Caco-2 (cell line): ENCODE measurements at places on chromosomes 13 and 19. TPM values are rescaled to one million over a fixed set of nuclear protein-coding genes. Genes with fewer than 3 reads are reported as not detected.
A peak's percentile ranks its signal among the peaks of the same experiment; 100 is the strongest.

Gene ZNF358
- total RNA-seq, result 29.4 TPM in 2 replicates

Gene SYT3
- total RNA-seq, result 0.41 and 0.70 TPM in 2 replicates

- no peak for DNase-seq
Measured at GRCh38 chr13:46749951-46750350, 47.0 kb downstream of the ESD start.

DNA sequence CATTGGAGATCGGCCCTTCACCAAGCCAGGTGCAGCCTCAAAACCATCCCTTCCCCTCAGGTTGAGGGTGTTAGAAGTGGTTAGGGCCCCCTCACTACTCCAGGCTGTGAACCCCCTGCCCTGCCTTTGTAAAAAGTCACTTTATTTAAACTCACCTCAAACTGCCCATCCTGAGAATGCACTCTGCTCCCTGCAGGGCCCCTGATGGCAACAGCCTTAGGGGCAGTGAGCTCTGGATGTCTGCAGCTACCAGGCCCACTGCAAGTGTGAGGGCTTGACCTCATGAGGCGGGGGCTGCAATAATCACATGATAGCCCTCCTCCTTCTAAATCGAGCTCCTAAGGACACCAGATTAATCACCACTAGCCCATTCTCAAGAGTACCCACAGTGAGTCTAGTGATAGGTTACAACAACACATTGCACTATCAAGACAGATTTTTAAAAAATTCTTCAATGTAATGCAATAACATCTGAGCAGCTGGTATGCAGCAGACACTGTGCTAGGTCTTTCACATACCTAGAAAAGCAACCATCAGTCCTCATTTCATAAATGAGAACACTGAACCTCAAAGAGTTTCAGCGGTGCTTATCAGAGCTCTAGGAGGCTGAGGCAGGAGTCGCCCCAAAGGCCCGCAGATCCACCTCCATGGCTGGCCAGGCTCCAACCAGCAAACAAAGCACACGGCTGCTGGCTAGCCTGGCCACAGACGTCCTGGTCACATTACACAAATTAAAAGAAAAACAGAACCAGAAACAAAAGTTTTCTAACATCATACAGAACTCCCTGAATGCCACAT, 26.0 kb downstream of the SLC7A1 start:
- no peak for DNase-seq

GRCh38 chr19:46784262-46785053, 3.9 kb downstream of the SLC1A5 start:
- DNase-seq, result peak; percentile 96

GRCh38 chr13:80562433-80563156, 221.7 kb upstream of the SPRY2 start:
- DNase-seq, result no peak

Gene PTGIR
- total RNA-seq, result not detected in 2 replicates

Gene ZNF534
- not detected in 2 replicates for total RNA-seq

DNA sequence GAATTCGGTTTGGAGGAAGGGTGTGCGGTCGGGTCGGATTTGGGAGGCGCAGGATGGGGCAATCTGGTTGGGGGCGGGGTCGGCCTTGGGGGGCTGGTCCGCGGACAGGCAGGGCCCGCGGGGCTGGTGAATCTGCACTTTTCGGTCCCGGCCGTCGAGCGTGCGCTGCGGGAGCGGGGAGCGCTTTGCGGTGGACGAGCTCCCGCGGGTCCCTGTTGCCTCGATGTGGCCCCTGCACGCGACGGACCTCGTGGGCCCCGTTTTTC, 11.9 kb downstream of the PEAK3 start:
- DNase-seq, result no peak

GRCh38 chr19:11781295-11782057, 14.7 kb downstream of the ZNF441 start:
- DNase-seq, result no peak
